Stimulated activated CD4-positive, alpha-beta T cell treated with anti-CD3 and anti-CD28 coated beads, Interleukin-1b, Interleukin-23, amount 100 ng/mL, for 4 hours (primary cell): ENCODE measurements at places on chromosomes 13 and 19.

GRCh38 chr19:13033819-13034611 lies 38.7 kb downstream of the NFIX start:
- DNase-seq: no peak

- no peak for DNase-seq
Observed at GRCh38 chr13:42880056-42880605, 98.7 kb downstream of the FAM216B start.

DNA sequence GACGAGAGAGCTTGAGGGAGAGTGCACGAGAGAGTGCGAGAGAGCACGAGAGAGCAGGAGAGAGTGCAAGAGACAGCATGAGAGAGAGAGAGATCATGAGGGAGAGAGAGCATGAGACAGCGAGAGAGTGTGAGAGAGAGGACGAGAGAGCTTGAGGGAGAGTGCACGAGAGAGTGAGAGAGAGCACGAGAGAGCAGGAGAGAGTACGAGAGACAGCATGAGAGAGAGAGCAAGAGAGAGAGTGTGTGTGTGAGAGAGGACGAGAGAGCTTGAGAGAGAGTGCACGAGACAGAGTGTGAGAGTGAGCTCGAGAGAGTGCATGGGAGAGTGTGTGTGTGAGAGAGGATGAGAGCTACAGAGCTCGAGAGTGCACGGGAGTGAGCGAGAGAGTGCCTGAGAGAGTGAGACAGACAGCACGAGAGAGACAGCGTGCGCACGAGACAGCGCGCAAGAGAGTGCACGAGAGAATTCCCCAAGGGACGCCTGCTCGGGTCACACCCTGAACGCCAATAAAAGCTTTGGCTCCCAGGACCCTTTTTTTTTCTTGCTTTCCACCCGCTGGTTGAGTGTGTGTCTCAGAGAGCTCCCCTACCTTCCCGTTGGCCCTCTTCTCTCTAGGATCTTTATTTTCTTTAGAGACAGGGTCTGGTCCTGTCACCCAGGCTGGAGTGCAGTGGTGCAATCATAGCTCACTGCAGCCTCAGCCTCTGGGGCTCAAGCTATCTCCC lies 3.7 kb downstream of the CD70 start:
- DNase-seq: no peak

GRCh38 chr19:58157045-58157728 lies 6.6 kb upstream of the ZNF329 start:
- no peak for DNase-seq

- DNase-seq: no peak
Observed at GRCh38 chr19:19131989-19132388, 6.3 kb downstream of the TMEM161A start.
